ENCODE measurements at places on chromosomes 3 and 15.

DNA sequence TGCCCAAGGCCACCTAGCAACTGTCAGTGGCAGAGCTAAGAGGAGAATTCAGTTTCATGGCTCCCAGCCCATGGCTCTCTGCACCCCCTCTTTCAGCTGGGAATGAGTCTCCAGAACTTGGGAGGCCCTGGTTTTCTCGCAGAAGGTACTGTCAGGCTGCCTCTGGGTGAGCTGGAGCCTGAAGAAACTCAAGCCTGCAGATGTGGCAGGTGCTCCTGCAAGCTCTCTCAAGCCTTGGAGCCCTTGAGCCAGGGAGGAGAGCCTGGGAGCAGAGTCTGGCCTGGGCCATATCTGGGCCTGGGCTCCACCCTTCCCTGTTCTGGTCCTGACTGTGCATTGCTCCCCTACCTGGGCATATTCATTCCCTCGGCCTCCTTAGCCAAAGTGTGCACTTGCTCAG lies 74.4 kb upstream of the TLE3 start:
- DNase-seq, result no peak

- DNase-seq, result no peak
Measured at GRCh38 chr3:65419233-65419632, 619.5 kb downstream of the MAGI1 start.

DNA sequence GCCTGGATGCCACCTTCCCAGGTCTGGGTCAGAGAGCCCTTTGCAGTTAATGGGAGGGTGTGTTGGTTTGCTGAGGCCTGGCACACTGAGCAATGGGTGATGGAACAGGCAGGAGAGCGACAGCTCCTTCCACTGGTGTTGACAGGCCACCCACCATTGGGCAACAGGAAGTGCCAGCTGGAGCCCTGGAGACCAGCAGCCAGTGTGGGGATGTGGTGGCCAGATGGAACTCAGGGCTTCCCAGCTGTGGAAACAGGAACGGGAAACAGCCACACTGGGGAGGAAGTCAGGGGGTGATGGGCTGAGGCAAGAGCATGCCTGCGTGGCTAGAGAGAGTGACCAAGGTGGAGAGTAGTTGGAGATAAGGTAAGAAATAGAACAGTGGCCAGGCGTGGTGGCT lies 9.3 kb downstream of the PSTPIP1 start:
- DNase-seq, result no peak

GRCh38 chr15:28147801-28148200 lies 48.7 kb upstream of the OCA2 start:
- DNase-seq, result no peak

DNA sequence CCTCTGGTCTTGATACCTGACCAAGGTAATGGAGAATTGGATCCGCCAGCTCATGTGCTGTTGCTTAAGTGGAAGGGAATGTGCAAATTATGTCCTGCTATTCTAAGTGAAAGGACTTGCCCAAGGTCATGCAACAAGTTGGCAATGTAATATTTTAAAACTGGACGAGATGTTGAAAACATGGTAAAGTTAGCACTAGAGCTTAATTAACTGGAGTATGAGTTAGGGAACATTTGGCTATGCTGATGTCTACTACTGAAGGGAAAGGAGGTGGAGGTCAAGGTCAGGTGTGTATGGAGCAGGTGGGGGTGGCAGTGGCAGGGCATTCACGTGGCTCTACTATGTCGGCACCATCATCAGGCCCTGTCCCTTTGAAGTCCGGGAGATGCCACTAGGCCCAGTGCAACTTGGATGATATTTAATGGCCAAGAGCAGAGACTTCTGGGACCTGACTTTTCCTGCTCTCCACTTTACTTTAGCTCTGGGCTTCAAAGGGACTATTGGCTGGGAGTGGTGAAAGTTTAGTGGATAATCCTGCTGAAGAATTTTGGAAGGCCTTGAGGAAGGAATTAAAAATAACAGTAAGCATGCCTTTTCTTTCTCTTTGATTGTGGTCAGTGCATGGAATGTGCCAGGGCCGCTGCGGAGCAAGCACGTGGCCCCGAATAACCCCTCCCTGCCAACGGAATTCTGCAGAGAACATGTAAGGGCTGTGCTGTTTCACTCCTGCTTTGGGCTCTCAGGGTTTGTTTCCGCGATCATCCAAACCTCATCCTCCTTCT lies 14.9 kb downstream of the SMAD3 start:
- DNase-seq, result peak; percentile 79

GRCh38 chr15:67925182-67925581 lies 85.3 kb upstream of the RNU6-1 start:
- no peak for DNase-seq

GRCh38 chr3:44510000-44510368 lies 32.5 kb upstream of the ZNF445 start:
- no peak for DNase-seq

- DNase-seq, result no peak
Measured at GRCh38 chr3:197858598-197858997, 67.5 kb downstream of the LRCH3 start.

DNA sequence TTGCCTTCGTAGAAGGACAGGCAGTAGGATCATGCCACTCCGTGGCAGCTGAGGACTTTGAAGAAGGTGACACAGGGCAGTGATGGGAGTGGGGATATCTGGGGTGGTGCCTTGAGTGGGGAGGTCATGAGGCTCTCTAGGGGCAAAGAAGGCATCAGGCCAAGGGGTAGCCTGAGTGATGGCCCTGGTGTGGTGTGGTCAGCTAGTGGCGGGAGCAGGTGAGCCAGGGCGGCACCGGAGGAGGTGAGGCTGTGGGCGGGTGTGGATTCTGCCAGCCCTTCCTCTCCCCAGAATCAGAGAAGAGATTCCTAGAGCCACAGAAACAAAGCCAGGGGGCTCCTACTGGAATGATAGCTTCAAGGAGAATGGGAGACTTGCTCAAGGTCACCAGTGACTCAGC lies 18.4 kb downstream of the WNT7A start:
- DNase-seq, result no peak

DNA sequence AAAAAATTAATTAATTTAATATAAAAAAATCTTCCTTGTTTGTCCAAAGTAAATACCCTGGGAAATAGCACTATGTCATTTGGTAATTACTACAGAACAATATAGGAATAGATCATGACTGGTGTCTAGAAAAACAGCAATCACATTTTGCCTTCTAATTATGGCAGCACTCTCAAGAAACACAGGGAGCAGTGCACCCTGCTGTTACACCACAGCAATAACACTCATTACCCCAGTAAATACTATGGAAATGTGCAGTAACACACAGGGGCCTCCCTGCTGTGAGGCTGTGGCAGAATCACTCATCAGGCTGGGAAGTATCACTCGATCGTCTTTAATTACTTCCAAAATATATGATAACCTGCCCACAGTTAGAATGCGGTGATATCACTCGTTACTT lies 646.0 kb downstream of the TUSC7 start:
- DNase-seq, result no peak

- no peak for DNase-seq
Measured at GRCh38 chr3:173037840-173038483, 103.1 kb downstream of the SPATA16 start.

- DNase-seq, result no peak
Measured at GRCh38 chr3:138432576-138433240, 1.7 kb upstream of the ESYT3 start.

- DNase-seq, result no peak
Measured at GRCh38 chr15:39376371-39376909, 204.4 kb upstream of the THBS1 start.

DNA sequence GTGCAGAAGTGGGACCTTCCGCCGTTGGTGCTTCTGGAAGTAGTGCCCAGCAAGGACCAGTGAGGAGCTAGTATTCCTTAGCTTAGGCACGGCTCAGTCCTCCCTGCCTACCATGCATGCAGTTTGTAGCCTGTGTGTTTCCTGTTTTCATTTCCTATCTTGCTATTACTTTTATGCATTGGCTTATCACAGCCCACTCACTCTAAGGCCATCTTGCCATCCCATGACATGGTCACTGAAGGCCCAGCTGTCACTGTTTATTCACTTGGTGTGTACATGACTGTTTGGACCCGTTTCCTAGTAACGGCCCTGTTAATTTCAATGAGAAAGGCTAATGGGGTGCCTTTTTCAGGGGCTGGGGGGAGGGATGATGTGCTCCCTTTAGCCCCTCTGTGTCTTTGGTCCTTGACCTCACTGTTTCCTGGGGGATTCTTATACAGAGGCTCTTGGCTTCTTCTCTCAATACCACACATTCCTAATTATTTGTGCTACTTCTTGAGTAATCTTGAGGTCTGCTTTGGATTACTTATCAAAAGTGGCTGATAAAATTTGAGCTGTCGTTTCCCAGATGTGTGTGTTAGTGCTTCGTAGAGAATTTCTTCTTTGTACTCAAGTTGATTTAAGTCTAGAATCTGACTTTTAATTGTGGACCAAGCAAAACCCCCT lies 24.5 kb upstream of the TRAK1 start:
- peak; percentile 75 for DNase-seq

GRCh38 chr15:100812802-100813201 lies 66.8 kb upstream of the ALDH1A3 start:
- DNase-seq, result no peak

GRCh38 chr15:52441841-52442240 lies 86.8 kb downstream of the MYO5A start:
- DNase-seq, result no peak

DNA sequence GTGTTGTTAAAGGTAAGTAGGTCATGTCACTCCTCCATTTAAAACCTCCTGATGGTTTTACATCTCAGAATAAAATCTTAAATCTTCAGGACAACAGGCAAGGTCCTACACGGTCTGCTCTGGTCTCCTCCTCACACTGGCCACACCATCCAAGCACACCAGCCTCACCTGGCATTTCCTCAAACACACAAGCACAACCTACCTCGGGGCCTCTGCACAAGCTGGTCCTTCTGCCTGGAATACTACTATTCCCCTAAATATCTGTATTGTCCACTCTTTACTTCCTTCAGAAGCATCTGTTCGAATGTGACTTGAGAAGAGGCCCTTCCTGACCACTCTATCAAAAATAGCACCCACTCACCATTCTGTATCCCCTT lies 1.8 kb downstream of the GORASP1 start:
- DNase-seq, result no peak

DNA sequence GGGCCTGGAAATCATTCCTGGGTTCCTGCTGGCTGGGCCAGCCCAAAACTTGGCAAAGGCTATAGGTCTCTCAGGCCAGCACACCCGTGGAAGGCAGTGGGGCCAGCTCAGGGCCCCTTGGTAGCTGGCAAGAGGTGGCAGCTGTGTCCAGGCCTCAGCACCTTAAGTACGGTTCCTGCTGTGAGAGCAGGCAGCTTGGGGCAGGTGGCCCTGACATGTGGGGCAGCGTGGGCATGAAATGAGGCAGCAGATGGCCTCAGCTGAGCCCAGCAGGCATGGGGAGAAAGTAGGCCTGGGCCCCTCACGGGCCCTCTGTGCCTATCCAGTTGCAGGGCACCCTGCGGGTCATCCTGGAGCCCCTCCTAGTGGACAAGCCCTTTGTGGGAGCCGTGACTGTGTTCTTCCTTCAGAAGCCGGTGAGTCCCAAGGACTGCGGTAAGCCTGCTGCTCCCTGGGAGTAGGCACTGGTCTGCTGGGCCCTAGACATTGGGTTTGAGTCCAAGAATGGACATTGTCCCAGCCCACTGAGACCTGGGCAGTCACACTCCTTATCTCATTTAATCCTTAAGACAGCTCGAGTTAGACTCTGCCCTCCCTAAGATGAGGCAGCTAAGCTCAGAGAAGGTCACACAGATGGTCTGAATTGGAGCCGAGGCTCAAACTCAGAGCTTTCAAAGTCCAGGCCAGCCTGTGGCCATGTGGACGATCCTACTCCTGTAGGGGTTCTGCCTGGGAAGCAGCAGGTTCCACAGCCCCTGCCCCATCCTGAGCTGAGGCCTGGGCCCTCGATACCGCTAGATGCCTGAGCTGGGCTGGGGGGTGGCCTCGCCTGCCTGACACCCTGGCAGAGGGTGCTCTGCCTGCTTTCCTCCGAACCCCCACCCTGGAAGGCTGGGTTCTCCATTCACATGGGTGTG lies 25.5 kb downstream of the ESYT3 start:
- DNase-seq, result no peak

- peak; percentile 86 for DNase-seq
Measured at GRCh38 chr3:37243820-37244748, 69.7 kb upstream of the LRRFIP2 start.

GRCh38 chr3:10602769-10603768 lies 97.7 kb upstream of the ATP2B2 start:
- no peak for DNase-seq

GRCh38 chr15:100083572-100083971 lies 258.2 kb downstream of the ADAMTS17 start:
- DNase-seq, result no peak

Data from HFFc6 (cell line).